ENCODE measurements at places on chromosomes 3 and 15.

DNA sequence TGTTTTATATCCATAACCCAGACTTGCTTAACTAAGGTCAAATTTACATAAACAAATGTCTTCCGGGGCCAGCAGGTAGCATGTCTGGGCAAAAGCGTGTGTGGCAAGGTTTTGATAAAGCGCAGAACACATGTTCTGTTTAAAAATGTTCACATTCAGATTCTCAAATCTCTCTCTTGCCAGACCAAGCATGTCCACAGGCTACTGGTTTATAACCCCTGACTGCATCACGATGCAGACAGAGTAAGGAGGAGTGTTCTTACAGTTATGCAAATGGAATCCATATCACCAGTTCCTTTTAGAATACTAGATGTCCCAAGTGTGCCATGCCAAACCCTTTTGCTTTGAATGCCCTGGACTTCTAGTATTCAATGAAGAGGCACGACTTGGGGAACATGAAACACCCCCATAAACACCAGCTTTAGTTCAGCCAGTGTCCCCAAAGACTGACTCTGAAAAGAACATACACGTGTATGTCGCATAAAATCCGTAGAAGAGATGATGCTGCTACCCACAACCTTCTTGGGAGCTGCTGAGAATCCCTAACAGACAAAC lies 412.0 kb downstream of the CNTN4 start:
- DNase-seq, result no peak

GRCh38 chr3:87473944-87474343 lies 197.6 kb upstream of the POU1F1 start:
- no peak for DNase-seq

DNA sequence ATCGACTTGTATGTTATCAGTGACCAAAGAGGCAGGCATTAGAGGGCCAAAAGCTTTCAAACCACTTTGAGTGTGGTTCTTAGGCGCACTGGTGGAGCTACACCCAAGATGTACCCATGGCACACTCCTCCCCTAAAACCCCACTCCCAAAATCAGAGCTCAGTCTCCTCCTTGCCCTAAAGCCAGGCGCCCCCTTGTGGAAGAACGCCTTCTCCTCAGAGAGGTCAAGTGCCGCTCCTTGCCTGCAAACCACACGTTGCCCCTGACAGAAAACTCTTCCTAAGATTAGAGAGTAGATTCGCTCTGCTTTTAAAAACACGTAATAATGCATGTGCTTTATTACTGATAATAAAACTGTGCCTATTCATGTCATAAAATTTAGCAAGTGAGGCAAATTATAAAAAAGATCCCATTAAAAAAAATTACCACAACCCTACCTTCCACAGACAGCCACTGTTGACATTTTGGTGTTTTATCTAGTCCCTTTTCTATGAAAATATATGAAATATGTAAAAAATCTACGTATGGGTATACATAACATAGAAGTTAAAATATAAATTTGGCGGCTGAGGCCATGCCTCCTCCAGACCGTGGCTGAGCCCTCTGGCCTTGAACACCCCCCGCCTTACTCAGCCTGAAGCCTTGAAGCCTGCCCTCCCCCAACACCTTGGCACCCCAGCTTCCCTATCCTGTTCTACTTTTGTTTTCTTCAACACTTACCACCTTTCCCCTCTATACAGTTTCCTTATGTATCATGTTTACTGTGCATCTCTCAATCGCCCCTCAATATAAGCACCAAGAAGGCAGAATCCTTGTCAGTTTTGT lies 33.5 kb downstream of the BCL2L10 start:
- DNase-seq, result no peak

DNA sequence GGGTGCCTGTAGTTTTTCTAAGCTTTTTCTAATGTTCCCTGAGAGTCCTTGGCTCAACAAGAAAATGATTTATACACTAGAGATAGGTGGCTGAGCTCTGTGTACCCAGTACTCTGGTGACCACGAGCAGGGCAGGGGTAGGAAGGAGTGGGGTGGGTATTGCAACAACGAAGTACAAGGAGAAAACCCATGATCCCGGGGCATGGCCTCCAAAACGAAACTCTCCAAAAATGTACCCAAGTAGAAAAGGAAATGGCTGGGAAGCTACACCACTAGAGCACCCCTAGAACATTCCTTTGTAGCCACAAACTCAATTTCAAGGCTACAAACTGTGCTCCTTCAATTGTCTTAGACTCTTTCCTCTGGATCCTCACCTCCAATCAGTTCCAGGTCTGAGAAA lies 138.9 kb downstream of the DUT start:
- DNase-seq, result no peak

DNA sequence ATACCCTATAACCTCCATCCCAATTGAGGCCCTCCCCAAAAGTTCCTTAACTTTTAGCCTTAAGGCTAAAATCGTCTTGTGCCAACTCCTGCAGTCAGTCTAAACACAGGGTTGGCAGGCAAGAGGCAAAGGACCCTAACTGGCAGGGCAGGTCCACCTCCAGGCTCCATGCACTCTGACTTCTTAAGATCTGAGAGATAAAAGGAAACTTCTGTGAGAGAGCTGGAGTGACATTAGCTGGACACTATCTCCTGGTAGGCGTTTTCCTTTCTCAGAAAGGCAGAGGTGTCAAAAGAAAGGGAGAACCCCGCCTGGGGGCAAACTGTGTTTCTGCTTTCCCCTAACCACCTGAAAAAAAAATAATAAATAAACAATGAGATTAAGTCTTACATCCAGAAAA lies 3.6 kb downstream of the CHSY1 start:
- DNase-seq, result no peak

DNA sequence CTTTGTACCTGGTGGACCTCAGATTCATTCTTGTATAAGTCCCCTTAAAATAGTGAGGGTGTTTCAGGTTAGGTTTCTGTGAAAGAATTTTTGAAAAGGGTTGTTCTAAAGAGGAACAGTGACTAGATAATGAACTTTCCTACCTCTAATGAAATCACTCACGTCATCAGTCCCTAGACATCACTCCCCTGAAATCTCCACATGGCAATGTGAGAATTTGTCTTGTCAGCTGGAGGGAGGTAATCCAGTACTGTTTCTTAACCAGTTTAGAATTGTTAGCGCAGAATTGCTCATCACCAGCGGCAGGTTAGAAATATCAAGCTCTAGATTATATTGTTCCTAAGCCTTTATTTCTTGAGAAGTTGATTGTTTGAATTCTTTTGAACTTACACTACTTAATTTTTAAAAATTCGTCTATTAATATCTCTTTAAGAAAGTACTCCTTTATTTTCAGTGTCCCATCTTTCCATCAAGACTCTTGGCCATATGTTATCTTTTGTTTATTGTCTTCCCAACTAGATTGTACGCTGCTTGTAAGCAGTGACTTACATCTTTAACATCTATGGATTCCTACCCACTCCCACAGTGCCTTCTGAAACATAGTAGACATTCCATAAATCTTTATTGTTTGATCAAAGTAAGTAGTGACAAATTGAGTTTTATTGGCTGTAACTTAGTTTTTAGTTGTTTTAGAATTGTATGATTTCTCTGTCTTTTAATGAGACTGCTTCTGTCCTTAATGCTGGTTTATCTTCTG lies 52.8 kb downstream of the RASA2 start:
- DNase-seq, result no peak

Measured in retinal pigment epithelial cell (primary cell).